OCI-LY7 (cell line): ENCODE measurements at places on chromosomes 5 and 9. TPM values are rescaled to one million over a fixed set of nuclear protein-coding genes. Genes with fewer than 3 reads are reported as not detected.

Gene PCDHGA2
- 0.74 and 1.1 TPM in 2 replicates for total RNA-seq

Gene BNC2
- not detected in 2 replicates for total RNA-seq

DNA sequence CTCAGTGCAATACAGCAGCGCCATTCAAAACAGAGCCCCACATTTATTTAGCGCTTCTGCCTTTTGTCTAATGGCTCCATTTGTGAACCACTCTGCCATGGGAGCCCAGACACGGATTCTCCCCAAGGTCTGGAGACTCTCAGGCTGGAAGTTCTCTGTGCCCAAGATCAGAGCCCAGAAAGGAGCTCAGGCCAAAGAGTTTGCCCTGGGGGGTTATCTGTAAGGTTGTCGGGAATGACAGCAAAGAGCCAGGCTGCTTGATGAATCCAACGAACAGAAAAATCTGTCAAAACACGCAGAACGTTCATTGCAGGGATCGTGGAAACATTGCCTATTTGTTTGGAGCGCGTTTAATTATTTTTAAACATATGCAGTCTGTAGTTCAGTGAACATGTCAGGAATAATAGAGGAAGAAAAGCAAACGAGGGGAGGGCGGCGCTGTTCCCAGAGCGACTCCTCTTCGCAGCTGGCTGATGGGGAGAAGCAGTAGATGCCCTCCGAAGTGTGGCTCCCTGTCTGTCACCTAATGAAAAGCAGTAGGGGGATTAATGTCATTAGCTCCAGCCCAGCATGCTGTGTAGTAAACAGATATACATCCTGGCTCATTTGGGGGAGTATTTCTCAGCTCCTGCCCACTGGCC lies 464.9 kb upstream of the MPDZ start:
- no peak for DNase-seq

DNA sequence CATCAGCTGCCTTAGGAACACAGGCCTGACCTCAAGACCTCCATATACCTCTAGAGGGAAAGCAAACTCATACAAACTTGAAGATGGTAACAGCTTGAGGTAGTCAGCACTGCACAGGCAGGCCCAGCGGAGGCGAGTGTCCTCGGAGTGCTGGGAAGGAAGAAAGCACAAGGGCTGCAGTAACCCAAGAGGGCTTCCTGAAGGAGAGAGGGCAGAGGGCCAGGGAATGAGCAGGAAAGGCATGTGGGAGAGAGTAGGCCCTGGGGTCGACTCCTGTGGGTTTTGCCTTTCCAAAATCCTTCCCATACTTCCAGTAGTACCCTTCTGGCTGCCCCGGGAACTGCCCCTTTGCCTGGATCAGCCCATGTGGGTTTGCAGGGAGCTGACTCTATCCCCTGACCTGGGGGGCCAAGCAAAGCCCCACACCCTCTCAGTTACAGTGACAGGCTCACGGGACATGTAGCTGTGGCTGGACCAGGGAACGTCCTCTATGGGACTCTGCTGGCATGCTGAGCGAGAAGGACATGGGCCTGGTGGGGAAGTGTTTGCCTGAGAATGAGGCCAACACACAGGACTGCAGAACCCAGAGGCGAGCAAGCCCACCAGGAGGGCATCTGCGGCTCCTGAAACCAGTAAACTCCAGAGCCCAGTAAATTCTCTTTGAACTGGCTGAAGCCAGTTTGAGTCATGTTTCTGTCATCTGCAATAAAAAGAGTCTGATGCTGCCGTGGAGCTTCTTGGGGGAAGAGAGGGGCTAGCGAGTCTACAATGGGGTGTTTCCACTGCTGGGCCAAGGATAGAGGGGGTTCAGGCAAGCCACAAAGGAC lies 64.1 kb downstream of the COL23A1 start:
- no peak for DNase-seq

DNA sequence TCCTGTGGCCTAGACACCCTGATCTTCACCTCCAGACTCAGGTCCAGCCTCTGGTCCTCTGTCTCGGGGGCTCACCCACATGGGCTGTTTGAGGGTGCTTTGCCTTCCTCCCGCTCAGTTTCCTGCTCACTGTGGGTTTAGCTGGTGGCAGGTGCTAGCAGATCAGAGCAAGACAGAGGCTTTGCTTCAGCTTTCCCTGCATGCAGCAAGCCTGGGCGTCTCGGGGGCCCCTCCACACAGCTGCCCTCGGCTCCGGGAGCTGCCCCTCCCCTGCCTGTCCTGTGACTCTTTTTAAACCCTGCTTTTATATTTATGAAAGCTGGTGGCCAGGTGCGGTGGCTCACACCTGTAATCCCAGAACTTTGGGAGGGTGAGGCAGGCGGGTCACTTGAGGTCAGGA lies 14.6 kb downstream of the MRPL36 start:
- DNase-seq, result peak; percentile 22

DNA sequence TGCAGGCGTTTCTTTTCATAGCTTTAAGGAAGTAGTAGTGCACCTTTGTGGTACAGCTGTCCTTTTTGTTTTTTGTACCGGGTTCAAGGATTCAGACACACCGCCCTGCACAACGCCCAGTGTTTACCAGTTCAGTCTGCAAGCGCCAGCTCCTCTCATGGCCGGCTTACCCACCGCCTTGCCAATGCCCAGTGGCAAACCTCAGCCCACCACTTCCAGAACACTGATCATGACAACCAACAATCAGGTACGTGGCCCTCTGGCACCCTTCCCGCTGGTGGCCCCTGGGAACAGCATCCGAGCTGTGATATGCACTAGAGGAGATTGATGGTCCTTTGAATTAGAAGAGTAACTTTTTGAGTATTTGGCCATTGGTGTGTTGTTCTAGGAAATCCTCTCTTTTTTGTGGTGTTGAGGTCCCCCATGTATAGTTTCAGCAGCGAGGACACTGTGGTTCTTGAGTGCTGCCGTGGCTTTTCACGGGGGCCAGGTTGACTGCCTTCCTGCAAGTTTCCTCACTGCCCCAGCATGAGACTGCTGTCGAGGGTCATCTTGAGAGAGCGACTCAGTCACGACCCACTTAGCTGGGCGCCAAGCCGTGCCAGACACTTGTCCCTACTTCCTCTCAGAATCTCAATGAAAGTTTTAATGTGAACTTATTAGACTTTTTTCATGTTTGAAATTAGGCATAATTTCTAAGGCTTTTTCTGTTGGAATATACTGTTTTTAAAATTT lies 37.9 kb downstream of the TENT4A start:
- no peak for DNase-seq

- peak; percentile 29 for DNase-seq
Observed at GRCh38 chr5:88833371-88834130, 49.4 kb downstream of the MEF2C start.

GRCh38 chr5:166883016-166883415 lies 1408.4 kb upstream of the WWC1 start:
- DNase-seq, result no peak

DNA sequence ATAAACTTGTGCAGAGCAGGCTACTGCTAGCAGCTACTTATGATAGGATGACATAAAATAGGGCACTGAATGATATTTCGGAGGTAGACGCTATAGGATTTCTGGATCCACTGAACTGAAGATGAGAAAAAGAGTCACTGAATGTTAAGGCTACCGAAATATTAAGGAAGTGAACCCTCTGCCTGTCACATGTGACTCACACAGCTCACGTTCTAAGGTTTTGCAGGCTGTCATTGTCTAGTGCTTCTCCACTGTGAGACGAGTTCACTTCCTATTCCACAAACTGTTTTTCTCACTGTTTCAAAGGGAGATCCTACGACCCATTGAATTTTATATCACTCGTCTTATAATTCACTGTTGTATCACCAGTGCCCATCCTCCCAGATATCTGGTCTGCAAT lies 100.8 kb downstream of the CTNND2 start:
- DNase-seq, result no peak
